ENCODE measurements at places on chromosomes 7 and 10.

- DNase-seq, result no peak
Measured at GRCh38 chr7:99456288-99456687, 9.7 kb downstream of the ATP5MF start.

- peak; percentile 3 for DNase-seq
Measured at GRCh38 chr7:49597805-49598204, 175.6 kb upstream of the VWC2 start.

DNA sequence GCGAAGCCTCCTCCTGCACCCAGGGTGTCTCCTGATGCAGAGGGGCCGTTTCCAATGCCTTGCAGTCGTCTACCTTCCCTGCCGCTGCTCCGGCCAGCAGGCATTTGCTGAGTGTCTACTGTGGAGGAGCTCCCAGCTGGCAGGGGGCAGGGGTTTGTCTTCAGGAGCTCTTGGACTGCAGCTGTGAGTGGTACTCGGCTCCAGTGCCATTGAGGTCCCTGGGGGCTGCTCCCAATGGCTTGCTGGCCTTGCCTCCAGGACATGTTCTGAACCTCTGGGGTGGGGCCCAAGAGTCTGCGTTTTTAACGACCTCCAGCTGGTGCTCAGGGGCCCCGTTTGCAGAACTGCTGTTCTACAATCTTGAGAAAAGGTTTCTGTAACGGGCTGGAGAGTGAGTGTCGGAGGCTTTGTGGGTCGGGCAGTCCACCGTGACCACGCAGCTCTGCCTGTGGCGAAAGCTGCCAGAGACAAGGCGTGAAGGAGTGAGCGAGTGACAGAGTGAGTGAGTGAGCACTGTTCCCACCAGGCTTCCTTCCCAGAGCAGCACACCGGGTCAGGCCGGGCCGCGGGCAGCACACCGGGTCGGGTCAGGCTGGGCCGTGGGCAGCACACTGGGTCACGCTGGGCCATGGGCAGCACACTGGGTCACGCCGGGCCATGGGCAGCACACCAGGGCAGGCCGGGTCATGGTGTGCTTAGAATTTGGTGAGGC, 520.2 kb downstream of the PTPRN2 start:
- no peak for DNase-seq

GRCh38 chr7:98378210-98378819, 22.6 kb downstream of the BAIAP2L1 start:
- DNase-seq, result no peak

- no peak for DNase-seq
Measured at GRCh38 chr7:71135116-71135515, 3.2 kb downstream of the GALNT17 start.

DNA sequence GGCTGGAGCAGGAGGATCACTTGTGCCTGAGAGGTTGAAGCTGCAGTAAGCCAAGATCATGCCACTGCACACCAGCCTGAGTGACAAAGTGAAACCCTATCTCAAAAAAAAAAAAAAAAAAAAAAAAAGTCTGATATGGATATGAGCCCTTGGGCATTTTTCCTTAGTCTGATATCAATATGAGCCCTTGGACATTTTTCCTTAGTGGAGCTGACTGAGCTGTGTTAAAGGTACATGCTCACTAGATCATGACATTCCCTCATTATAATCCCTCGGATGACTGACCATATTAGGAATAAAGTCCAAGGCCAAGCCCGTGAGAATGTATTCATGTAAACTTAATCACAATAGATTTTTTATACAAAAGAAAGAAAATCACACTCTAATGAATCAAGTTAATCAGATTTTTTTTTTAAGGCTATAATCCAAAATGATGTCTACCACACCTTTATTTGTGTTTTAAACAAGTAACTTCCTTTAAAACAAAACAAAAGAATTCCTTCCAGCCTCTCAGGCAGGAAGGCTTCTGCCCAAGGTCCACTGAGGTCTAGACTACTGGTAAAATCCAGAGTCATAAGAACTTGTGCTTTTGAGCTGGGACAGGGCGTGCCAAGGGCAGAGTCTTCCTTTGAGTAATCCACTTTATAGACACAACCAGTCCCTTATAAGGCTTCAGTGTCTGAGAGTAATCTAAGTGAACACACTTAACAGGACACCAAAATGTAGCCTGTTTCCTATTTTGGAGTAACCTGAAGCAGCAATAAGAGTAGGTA, 5.5 kb downstream of the PPA1 start:
- no peak for DNase-seq

- DNase-seq, result no peak
Measured at GRCh38 chr7:28258240-28258639, 77.6 kb upstream of the JAZF1 start.

- no peak for DNase-seq
Measured at GRCh38 chr10:75865413-75866299, 434.2 kb downstream of the LRMDA start.

DNA sequence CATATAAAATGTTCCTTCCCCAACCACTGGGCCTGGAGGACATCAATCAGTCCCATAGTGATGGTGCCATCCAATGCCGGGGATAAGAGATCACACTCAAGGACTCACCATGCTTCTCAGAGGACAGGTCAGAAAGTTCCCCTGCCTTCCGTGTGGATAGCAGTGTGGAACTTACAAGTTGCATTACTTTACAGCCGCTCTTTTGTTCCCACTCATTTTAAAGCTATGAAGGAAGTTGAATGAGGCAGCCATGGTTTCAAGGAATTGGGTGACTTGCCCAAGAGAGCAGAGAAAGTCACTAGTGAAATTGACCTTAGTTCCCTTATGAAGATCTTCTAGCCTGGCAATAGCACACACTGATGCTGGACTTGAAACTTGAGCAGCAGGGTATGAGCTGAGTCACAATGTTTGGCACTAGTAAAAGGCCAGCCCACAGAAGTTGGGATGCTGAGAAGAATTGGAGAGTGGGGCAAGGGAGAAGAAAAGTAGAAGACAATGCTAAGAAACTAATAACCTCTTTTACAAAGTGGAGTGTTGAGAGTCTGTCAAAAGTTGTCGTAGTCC, 78.7 kb downstream of the CXCL12 start:
- DNase-seq, result no peak

- no peak for DNase-seq
Measured at GRCh38 chr10:34119456-34119855, 695.6 kb downstream of the PARD3 start.

DNA sequence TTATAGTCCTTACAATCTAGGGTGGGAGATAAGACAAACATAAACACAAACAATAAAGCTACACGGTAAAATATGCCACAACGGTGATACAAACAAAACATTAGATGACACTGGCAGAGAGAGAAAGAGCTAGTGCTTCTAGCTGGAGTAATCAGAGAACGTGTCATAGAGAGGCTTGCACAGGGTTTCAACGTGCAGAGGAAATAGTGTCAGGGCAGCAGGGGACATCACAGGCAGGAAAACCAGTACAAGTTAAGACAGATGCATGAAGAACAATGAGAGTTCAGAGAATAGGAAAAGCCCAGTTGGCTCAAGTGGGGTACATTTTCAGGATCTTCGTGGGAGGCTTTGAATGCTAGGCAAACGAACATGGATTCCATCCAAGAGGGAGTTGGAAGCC, 91.4 kb downstream of the ZNF438 start:
- DNase-seq, result no peak

DNA sequence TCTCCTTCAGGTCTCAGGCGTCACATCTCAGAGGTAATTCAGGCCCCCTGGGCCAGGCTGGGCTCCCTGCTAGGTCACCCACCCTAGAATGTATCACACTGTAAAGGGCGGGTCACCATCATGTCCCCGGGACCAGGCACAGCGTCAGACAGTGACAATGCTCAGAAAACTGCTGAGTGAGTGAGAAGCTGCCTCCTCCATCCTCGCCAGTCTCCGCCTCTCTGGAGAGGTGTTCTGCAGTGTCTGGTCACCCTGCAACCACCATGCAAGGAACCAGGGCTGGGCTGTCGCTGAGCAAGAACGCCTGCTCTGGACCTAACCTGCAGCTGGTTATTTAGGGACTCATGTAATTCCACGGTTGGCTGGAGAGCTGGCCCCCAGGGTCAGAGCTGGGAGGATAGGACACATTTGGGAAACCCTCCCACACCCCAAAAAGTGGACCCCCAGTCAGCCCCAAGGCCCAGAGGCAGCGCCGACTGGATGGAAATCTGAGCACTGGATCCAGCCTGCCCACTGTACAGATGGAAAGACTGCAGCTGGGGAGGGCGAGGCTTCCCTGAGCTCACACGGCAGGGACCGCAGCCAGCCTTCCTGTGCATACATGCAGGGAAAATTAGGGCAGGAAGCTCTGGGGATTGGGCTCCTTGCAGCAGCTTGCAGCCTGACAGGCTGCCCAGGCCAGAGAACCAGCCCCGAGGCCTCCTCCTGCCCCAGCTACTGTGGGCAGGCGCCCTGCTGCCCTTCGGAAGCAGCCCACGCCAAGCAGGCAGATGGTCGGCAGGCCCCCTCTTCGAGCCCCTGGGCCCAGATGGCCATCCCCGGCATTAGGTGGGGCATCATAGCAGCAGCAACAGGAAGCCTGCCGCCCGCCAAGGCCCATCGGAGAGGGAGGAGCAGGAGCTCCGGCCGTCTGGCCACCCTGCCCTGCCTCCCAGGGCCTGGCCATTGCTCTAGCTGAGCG, 105.4 kb upstream of the ZMIZ1 start:
- DNase-seq, result no peak

DNA sequence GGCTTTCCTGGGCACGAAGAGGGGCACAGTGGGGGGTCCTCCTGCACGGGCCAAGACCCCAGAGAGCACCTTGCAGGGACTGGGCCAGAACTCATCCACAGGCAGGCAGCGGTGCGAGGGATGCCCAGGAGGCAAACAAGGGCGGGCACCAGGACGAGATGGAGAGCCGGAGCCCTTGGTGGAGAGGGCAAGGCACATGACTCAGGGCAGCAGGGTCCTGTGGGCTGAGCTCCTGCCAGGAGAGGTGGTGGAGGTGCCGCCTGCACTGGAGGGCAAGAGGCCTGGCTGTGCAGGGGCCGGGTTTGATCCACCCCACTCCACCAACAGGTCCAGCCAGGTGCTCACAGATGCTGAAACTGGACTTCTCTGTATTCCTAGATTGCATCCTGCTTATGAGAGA, 170.9 kb downstream of the TCERG1L start:
- DNase-seq, result no peak

DNA sequence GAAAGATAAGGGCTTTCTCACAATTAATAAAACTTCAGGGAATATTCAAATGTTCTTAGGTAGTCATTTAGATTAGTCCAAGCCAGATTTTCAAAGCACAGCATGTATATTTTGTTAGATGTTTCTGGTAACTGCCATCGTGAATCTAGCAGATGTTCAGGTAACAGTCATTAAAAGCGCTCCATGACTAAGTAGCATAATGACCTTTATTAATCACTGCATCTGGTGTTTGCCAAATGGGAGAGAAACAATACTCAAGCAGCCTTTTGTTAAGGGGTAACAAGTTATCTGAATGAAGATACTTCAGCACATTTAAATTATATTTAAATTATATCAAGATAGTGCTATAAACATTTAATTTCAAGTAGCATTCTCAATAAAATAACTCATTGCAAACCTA, 47.5 kb downstream of the USP6NL start:
- no peak for DNase-seq

DNA sequence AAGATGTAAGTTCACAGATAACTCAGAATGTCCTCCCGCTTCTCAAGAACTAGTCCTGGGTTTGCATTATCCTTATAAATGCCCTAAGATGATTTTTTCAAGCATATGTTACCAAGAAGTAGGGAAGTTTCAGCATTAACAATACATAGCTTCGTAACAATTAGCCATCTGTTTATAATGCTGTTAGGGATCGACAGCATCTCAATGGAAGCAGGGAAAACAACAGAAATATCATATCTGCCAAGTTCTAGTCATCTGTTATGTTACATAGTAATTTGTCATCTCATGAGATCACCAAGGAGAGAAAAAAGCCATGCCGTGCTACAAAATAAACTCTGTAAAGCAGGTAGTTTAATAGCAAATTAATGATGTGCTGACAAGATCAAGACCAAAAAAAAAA, 731.5 kb upstream of the C7orf33 start:
- no peak for DNase-seq

GRCh38 chr7:43725251-43725650, 4.1 kb downstream of the COA1 start:
- DNase-seq, result no peak

- DNase-seq, result no peak
Measured at GRCh38 chr7:108066486-108066885, 63.5 kb upstream of the LAMB1 start.

- no peak for DNase-seq
Measured at GRCh38 chr7:73668886-73669230, 1.2 kb downstream of the VPS37D start.

GRCh38 chr7:47484923-47485639, 96.8 kb downstream of the TNS3 start:
- no peak for DNase-seq

- DNase-seq, result no peak
Measured at GRCh38 chr10:123669886-123670285, 3.7 kb downstream of the GPR26 start.

- peak; percentile 87 for DNase-seq
Measured at GRCh38 chr10:22849077-22849805, 78.6 kb upstream of the ARMC3 start.

DNA sequence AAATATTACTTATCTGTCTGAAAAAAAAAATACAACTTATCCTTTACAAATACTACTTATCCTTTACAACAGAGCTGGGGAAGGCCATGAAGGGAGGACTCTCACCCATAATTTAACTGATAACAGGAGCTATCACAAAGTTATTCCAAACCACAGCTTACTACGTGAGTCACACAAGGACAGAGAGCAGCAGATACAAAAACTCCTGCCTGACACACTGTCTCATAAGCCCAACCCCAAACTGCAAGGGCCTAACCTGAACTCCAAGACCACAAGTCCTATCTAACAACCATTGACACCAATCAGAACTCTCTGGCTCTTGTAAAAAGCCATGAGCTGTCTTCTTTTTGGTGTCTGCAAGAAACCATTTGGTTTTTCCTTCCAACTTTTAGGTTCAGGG, 28.5 kb upstream of the CXCL12 start:
- DNase-seq, result no peak

GRCh38 chr10:6275022-6275997, 72.6 kb downstream of the PFKFB3 start:
- DNase-seq, result peak; percentile 86

DNA sequence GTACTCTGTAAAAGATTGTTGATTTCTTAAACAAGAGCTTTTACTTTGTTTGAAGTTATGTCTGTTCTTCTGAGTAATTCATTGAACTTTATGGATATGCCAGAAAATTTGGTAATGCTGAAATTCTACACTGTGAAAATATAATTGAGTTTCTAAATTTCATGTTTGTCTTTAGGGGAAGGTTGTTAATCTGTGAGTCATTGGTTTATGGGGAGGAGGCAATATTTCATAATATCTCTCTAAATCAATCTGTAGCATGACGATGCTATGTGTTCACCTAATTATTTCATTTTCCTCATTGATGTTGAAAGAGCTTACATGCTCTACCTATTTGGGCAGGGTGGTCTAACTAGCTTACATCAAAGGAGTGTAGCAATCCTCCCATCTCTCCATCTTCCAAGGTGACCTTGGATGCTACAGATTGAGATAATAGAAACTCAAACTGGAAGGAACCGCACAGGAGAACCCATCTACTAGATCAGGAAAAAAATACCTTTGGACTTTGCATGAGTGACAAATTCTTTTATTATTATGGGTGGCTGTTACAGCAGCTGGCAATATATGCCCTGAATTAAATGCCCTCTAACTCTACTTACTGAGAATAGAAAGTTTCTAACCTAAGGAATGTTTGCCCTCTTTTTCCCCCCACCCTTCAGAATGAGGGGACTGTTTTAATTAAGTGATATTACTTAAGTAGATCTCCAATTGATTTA, 8.4 kb upstream of the SNX13 start:
- no peak for DNase-seq

Data from foreskin melanocyte (primary cell).